H7 (cell line): ENCODE measurements at places on chromosomes 3 and 15. TPM values are rescaled to one million over a fixed set of nuclear protein-coding genes. Genes with fewer than 3 reads are reported as not detected.

DNA sequence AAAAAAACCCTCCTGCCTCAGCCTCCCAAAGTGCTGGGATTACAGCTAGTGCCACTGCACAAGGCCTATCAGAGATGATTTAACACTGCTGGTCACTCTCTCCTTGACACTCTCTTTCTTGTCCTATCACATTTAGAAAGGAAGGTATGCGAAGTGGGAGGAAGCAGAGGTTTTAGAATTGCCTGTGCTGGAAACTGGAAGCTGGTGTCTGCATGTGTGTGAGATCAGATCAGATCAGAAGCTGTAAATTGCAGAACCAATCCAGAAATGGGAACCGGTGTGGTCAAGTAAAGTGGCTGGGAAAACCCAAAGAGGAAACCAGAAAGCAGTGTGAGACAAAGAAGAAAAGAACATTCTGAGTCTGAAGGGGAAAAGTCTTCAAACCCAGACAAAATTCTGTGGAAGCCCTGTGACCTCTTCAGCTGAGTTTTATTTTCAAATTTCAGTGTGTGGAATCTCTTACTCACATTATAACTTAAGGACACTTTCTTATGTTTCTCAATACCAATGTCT lies 2.8 kb downstream of the EFHB start:
- DNase-seq = no peak

DNA sequence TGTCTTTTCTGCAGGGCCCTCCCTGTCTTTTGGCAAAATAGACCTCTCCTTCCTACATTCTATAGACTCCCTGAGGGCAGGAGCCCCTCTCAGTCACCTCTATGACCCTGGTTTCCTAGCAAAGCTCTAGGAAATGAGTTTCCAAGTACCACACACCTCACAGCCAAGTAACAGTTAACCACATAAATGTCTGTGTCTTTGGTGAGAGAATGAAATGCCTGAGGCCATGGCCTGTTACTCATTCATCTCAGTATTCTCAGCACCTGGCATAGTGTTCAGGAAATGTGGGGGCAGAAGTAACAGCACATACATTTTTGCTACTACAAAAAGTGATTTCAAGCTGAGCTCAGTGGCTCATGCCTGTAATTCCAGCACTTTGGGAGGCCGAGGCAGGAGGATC lies 21.0 kb downstream of the RFT1 start:
- DNase-seq = no peak

GRCh38 chr3:49721896-49722781 lies 1.6 kb downstream of the GMPPB start:
- peak; percentile 32 for DNase-seq

GRCh38 chr3:97705764-97706163 lies 58.8 kb upstream of the ARL6 start:
- DNase-seq = no peak

The SCN11A gene
- total RNA-seq = 0.10 and 0.11 TPM in 2 replicates

- DNase-seq = no peak
Observed at GRCh38 chr15:54515664-54516582, 537.7 kb downstream of the UNC13C start.

DNA sequence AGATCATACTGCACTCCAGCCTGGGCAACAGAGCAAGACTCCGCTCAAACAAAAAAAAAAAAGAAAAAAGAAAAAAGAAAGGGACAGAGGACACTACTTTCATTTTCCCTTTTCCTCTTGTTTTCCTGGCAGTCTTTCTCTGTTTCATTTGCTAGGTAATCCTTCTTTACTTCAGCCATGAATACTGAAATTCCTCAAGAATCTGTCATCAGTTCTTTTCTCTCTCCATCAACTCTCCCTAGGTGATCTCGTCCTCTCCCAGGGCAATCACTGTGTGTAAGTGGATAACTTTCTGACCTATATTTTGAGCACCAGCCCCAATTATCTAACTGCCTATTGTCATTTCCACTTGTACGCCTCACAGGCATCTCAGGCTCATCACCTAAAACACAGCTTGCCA lies 51.5 kb downstream of the TTC23 start:
- DNase-seq = no peak

The CCRL2 gene
- not detected in 2 replicates for total RNA-seq

- DNase-seq = no peak
Observed at GRCh38 chr3:170055209-170055608, 17.4 kb downstream of the GPR160 start.

DNA sequence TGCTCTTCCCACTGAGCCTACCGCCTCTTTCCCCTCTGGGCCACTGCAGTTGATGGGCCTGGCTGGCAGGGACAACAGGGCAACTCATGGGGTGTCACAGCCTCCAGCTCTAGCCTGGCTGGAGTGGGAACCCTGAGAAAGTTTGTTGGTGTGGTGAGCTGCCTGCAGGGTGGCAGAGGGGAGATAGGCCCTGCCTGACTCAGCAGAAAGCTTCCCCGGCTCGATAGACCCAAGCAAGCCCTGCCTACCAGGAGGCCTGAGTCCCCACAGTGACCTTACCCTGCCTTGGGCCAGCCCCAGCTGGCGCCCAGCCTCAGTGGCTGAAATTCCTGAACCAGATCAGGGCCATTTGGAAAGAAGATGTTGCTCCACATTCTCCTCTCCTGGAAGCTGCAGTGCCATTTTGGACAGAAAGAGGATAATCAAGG lies 29.4 kb downstream of the ABTB1 start:
- no peak for DNase-seq

The CIDEC gene
- not detected in 2 replicates for total RNA-seq

DNA sequence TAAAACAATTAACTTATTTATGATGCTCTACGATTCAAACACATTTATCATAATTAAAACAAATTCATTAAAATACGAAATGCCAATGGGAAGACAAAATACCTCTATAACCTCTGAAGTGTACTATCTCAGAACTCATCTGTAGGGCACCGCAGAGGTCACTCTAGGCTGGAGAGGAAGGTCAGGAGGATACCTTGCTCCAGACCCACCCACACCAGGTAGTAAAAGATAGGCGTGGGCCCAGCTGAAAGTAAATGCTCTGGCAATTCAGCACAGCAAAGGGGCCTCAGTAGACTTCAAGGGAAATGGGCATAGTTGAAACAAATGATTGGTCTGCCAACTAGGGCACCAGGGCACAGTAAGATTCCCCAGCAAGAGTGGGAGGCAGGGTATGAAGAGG lies 26.0 kb upstream of the SPPL2A start:
- no peak for DNase-seq

DNA sequence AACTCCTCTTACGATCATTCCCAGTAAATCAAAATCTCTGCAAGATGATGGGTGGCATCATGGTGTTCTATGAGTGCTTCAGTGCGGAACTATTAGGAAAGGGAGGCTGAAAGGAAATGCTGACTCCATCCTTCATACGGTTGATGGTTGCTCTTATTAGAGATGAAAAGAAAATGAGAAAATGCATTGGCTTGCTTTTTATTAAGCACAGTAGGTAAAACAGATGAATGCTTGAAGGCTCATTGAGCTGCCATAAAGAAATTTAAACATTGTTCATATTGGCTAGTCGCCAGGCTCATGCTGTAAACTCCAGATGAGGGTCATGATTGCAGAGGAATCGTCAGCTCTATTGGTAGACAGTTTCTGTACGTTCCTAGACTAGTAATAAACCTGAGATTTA lies 115.8 kb downstream of the EPHA3 start:
- no peak for DNase-seq

The NR2E3 gene
- total RNA-seq = 0.14 and 0.33 TPM in 2 replicates

The SOX14 gene
- 0.52 and 1.2 TPM in 2 replicates for total RNA-seq

The BFSP2 gene
- total RNA-seq = not detected in 2 replicates

DNA sequence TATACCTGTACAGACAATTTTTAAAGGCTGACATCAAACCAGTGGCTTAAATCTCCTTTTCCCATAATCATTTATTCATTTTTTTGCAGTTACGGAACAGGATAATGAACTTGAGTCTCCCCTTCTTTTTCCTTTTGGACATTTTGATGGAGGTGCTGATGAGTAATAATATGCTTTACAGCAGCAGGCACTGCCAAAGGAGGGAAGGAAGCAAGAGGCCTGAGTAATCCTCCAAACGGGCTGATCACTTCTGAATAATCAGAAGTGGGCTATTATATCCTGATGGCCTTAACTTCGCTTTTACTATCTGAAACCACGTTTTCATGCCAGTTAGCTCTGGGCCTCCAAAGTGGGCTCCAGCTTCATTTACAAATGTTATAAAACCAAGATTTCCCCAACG lies 527.2 kb downstream of the FOXP1 start:
- no peak for DNase-seq

GRCh38 chr3:72839057-72839456 lies 9.2 kb downstream of the SHQ1 start:
- no peak for DNase-seq

GRCh38 chr3:134956395-134956794 lies 161.3 kb downstream of the EPHB1 start:
- no peak for DNase-seq

The PRSS50 gene
- 0.07 and 0.92 TPM in 2 replicates for total RNA-seq

- no peak for DNase-seq
Observed at GRCh38 chr15:92633418-92633817, 22.2 kb downstream of the FAM174B start.

The C3orf70 gene
- 0.63 and 1.1 TPM in 2 replicates for total RNA-seq

The GOLGA6L9 gene
- 2.5 and 4.0 TPM in 2 replicates for total RNA-seq

The ANKRD34C gene
- not detected in 2 replicates for total RNA-seq

DNA sequence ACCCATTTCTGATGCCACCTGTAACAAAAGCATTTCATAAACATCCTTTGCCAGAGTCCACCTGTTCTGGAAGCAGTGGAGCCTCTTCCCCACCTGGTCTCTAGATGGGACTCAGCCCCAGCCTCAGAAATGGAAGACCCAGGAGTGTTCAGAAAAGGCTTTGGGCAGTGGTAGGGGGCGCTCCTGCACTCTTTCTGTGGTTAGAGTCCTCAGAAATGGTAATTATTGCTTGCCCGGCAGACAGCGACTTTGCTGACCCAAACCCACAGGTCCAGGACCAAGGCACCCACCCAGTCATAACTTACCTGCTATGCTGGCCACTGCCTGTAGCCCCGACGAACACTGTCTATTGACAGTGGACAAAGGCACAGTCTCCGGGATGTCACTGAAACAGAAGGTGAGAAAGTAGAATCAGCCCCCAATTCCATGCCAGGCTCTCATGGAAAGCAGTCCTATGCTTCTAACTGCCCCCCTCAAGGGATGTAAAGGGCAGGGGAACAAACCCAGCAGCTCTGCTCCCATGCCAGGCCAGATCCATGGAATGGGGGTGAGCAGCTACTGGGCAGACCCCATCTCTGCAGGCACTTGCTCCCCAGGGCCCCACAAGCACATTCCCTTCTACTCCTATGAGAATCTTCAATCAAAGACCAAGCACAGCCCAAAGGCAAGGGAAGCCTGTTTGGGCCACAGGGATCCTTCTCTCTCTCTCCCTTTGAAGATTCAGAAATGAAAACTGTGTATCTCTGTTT lies 5.1 kb downstream of the ACAA1 start:
- DNase-seq = peak; percentile 85

DNA sequence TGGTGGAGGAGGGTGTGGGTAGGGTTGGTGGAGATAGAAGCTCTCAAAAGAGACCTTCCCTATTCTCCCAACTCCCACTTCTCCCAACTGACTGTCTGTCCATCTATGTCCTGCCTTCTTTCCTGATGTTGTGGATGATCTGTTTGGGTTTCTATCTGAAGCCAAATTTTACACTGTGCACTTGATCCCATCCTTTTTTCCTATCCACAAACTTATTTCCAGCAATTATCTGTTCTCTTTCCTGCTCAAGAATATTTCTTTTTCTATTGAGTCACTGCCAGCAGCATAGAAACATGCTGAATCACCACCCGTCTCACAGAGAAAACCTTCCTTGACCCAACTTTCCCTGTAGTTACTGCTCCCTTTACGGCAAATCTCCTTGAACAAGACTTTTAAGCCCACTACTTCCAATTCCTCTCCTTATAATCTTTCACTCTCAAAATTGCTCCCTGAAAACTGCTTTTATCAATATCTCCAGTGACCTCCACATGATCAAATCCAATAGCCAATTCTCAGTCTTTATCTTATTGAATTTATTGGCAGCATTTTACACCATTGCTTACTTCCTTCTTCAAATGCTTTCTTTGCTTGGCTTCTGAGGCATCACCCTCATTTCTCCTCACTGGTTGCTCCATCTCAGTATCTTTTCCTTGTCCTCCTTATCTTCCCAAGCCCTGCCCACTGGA lies 141.2 kb upstream of the SLC7A14 start:
- no peak for DNase-seq

The ANKDD1A gene
- 4.8 and 4.9 TPM in 2 replicates for total RNA-seq

The THPO gene
- total RNA-seq = 0.80 and 1.3 TPM in 2 replicates

GRCh38 chr3:107633327-107634098 lies 110.8 kb downstream of the BBX start:
- no peak for DNase-seq

DNA sequence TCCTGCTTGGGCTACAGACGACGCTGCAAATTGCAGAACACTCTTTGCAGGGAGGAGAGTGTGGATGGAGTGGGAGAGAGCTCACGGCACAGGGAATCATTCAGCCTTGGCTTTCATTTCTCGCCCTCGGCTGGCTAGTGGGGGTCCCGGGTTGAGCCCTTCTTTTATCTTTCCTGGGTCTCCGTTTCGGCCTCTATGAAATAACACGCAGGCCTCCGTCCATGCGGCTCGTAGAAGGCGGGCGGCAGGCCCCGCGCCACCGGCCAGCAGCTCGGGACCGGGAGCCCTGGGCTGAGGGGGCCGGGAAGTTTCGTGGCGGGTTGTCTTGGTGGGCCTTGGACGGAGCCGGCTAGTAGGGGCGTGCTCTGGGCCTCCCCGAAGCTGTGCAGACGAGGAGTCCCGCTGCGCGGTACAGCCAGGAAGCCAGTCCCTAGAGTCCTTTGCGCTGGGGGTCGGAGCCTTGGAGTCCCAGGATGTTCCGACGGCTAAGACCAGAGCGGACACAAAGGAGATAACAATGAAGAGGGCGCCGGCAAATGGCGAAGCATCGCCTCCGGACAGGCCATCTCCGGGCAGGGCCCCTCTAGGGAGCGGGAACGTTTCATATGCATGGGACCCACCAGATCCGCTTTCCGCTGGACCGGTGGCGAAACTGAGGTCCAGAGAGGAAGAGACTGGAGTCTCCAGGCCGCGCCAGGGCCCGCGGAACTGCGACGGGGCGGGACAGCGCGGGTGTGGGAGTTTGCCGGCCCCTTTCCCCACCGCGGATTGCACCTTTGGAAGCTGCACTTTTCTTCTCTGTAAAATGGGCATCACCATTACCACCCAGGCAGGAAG lies 4.3 kb downstream of the RNU6-1 start:
- DNase-seq = peak; percentile 82

DNA sequence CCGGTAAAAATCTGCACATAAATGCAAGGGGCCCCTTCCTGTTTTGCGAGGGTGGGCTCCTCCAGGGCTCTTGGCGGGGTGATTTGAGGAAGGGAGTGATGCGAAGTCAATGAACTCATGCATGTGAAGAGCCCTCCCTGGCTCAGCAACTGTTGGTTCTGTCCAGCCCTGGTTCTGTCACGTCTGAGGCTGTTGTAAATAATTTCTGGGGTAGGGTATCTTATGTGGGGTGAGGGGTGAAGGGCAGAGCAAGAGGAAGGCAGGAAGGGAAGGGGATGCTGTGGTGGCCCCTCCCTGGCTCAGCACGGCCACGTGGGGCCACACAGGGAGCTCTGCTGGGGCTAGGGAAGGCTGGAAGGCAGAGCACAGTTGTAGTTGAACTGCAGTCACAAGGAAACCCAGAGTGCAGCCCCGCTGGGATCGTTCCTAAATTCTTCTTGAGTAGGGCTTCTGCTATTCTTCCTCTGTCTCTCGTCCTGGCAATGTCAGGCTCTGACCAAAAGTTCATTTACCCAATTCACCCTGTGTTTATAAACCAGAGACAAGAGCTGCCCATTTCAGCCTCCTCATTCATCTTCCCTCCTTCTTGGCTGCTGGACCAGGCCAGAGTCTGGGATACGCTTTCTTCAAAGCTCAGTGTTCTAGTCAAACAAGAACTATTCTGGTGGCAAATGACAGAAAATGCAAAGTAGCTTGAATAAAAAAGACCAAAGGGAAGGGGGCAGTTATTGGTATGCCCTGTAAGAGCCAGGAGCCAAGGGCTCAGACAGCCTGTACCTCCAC lies 14.8 kb upstream of the TOPBP1 start:
- DNase-seq = peak; percentile 46

- DNase-seq = no peak
Observed at GRCh38 chr3:175486255-175486654, 627.1 kb downstream of the NAALADL2 start.
